ENCODE measurements at places on chromosomes 2 and 18.
A peak's percentile ranks its signal among the peaks of the same experiment; 100 is the strongest.

- DNase-seq = no peak
Observed at GRCh38 chr18:274313-274712, 6.5 kb upstream of the THOC1 start.

GRCh38 chr2:24353973-24354372, 6.4 kb downstream of the ITSN2 start:
- no peak for DNase-seq

- no peak for DNase-seq
Observed at GRCh38 chr18:43606795-43607194, 329.5 kb upstream of the SYT4 start.

- DNase-seq = no peak
Observed at GRCh38 chr2:231038483-231039293, 1.4 kb downstream of the C2orf72 start.

DNA sequence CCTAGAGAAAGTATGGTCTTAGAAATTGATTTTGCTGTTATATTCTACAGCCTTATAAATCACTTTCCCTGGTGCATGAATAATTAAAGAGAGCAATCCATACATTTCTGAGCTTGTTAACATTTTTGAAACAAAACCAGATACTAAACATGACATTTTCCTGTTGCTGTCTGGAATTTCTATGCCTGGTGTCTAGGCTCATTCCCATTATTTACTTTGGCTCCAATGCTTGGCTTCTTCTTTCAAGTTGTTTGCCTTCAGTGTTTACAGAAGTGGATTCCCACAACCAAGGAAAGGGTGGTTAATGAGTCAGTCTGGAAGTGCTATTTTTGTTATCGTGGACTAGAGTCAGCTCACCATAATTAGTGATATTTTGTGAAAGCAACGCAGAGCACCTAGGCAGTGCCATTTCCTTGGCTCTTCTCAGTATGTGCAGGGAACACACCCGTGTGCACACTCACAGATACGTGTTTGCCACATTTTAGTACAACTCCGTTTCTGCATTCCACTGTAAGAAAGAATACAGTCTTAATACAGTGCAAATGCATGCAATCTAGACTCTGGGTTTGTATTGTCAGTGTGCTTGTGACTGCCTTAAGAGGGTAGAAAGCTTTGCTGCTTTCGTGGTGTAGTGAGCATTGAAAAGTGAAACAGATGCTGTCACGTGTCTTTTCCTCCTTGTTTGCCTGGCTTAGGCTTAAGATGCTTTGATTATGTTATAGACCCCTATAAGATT, 185.0 kb upstream of the RASGRP3 start:
- DNase-seq = peak; percentile 93

- no peak for DNase-seq
Observed at GRCh38 chr2:123890148-123890547, 134.9 kb upstream of the CNTNAP5 start.

DNA sequence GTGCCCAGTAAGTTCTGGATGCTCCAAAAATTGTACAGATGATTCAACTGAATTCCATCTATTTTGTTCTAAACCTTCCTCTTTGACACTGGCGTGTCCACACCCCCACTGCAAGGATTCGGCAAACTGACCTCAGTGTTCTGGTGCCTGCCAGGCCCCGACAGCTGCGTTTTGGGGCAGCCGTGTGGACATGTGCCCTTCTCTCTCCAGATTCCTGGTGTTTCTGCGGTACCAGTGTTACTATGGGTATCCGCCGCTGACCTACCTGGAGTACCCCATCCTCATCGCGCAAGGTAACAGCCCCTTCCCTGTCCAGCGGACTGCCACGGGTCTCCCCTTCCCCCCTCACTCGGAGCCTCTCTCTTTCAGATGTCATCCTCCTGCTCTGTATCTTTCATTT, 5.0 kb downstream of the SLC66A3 start:
- DNase-seq = no peak

DNA sequence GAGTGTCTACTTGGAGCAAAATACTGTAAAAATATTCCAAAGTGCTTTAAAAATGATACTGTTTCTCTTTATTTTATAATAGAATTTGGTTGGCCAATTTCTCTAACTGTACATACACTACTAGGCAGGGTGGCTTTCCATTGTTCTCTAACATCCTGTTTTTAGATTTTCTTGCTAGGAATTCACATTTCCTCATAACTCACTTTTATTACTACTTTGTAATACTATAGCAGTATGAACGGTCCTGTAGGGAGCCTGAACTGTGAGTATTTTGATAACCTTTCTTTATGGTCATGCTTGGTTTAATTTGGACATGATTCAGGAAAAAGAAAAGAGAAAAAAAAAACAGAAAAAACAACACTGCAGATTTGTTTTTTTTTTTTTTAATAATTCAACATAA, 37.8 kb downstream of the GCG start:
- no peak for DNase-seq

GRCh38 chr18:60038731-60039130, 138.9 kb downstream of the PMAIP1 start:
- DNase-seq = no peak

GRCh38 chr2:237182422-237183123, 96.9 kb downstream of the COPS8 start:
- DNase-seq = no peak

DNA sequence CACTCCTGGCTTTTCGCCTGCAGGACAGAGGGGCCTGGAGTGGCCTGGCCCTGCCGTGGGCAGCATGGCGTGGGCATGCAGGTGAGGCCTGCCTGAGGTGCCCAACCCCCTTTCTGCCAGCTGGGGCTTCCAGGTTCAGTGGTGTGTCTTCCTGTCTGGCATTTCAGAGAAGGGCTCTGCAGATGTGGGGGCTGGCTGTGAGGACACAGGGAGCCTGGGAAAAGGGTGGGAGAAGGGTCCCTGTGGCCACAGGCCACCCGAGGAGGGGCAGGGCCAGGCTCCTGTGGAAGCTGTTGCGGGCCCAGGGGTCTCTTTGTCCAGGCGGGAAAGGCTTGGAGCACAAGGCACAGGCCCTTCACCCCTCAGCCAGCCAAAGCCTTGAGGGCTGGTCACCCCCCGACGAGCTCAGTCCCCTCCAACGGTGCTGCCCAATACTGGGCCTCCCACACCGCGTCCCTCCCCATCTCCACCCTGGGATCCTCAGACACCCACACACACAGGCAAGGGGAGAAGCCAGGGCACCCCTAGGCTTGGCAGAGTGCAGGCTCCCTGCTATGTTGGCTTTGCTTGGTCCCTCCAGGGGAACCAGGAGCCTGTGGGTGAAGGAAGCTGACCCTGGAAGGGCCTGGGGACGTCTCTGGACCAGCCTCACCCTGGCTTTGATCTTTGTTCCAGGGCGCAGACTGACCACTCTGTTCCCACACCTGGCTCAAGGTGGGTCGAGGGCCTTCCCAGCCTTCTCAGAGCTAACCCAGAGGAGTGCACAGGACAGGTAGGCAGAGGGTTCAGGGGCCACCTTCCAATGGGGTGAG, 3.7 kb upstream of the AQP12A start:
- no peak for DNase-seq

DNA sequence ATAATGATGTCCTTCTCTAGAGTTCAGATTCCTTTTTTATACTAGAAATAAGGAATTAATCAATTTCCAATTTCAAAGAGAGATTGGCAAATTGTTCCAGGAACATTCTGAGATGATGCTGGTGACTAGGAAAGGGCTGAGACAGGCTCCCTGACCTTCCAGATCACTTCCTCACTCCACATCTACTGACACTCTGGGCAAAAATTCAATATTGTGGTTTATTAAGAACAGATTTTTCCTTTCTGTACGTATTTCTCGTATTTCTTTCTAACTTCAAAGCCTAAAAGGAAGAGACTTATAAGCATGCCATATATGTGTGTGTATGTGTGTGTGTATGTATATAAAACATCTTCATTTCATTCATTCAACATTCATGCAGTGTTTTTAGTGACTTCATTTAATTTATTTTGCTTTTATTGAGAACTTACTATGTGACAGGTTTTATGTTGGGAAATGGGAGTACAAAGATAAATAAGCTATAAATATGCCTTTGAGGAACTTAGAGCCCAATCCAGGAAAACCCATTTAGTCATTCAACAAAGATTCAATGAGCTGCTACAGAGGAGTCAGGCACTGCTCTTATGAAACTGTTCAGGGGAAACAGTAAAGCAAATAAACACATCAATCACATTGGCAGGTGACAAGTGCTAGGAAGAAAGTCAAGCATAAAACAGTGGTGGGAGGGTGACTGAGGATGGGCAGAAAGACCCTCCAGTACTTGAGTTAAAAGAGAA, 137.9 kb downstream of the RDH14 start:
- DNase-seq = no peak

GRCh38 chr2:66366619-66367018, 68.3 kb upstream of the MEIS1 start:
- no peak for DNase-seq

GRCh38 chr2:200483729-200484198, 26.1 kb downstream of the KCTD18 start:
- DNase-seq = peak; percentile 44

GRCh38 chr2:128169933-128170709, 79.1 kb downstream of the UGGT1 start:
- DNase-seq = no peak

DNA sequence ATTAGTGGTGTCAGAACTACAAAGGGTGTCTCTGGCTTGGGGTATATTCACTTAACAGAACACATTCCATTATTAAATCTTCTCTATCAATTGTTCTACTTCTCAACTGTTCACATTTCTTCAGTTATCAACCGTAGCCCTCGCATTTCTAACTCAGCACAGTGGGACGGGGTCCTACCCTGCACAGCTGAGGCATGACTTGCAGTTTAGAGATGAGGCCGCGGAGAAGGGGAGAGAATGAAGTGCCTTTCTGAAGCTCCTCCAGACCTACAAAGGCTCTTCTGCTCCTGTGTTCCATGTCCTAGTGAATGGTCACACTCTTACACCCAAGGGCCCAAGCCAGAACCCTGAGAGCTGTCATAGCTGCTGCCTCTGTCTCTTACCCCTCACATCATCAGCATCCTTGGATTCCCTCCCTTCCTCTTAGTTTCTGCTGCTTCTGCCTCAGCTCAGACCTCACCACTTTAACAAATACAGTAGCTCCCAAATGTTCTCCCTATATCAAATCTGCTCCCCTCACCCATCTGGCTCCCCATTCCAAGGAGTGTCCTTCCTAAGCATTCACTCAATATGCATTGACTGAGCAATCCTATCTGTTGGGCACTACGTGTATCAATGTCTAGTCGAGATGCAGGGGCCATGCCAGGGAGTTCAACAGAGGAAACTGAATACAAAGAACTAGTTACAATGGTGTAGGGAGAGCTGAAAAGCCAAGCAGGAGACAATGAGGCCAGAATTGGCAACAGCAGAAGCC, 34.3 kb upstream of the MRPL19 start:
- no peak for DNase-seq

GRCh38 chr2:40405465-40405864, 46.4 kb downstream of the SLC8A1 start:
- no peak for DNase-seq

DNA sequence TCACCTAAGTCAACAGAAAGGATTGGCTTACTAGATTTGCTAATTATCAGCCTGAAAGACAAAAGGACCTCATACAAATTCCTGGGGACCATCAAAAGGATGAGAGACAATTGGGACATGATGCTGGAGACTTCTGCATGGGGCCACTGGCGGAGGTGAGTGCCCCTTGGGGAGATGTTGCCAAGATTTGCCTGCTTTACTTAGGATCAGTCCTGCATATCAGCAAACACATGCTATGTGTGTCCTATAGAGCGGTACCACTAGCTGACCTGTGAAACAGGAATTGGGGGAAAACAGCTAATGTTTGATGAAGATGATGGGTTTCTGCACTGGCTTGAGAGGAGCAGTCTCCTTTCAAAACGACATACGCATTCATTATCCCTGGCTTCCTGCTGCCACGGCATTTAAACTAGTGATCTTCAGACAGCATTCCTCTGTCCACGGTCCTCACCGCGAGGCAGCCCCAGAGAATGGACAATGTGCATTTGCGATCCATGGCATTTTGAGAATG, 104.2 kb downstream of the TGIF1 start:
- no peak for DNase-seq

GRCh38 chr18:63119647-63120046, 199.9 kb downstream of the BCL2 start:
- peak; percentile 19 for DNase-seq

GRCh38 chr18:64311859-64312258, 163.0 kb upstream of the LINC00305 start:
- no peak for DNase-seq

GRCh38 chr18:73669297-73669696, 478.3 kb downstream of the FBXO15 start:
- DNase-seq = no peak

DNA sequence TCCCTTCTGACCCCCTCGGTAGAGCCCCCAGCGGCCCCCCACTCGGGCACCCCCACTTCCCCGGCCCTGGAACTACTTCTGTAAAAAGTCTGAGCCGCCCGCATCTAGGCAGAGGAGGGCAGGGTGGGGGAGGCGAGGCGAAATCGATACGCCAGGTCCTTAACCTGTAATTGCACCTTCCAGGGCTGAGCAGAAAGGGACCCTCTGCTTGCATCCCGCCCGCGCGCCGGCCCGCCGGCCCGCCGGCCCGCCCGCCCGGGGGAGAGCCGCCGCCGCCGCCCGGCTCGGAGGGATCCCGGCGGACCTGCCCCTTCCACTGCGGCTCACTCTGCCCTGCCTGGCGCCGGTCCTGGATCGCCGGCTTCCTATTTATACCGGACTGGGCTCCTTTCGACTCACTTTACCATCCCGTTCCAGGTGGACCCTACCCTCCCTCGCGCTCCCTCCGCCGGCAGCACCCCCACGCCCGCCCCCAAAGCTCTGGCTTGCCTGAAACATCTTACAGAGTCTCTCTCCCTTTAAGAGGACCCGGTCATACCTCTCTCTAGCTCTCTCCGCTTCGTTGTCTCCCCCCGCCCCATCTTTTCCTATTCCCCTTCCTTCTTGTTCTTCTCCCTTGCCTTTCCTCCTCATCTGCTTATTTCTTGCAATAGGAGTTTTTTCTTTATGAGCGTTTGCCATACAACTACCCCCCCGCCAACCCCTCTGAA, 797 bp downstream of the KLHL14 start:
- DNase-seq = no peak

DNA sequence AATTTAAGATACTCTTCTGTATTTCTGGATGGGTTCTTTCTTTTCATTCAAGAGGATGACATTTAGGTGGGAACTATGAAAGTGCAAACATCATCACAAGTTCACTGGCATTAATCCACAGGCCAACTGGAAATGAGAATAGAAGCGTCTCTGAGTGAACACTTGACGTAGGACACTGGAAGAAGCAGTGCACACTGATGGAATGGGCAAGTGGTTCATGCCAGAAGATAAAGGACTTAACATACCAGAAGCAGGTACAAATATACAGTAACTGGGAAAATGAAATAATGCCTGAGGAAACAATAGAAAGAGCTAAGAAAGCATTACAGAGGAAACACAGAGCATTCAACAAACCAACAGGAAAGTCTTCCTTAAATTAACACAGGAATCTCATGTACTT, 120.9 kb upstream of the CCDC195 start:
- no peak for DNase-seq

DNA sequence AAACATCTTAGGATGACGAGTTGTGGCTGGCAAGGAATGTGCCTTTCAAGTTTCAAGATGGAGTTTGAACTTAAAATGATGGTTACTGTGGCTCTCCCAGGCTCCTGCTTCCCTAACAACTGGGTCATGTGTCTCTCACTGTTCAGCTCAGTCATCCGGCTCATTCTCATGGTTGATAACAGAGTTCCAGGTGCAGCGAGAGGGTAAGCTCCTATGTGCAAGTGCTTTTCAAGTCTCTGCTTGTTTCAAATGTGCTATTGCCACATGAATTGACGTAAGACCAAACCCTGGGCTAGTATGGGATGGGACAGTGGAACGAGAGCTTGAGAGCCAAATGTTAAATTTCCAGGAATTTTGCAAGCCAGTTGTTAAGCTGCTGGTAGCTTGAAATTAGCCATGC, 19.5 kb upstream of the PUM2 start:
- DNase-seq = no peak

GRCh38 chr2:120576509-120577474, 158.9 kb upstream of the GLI2 start:
- DNase-seq = no peak

Data from NCI-H460 (cell line).